ENCODE measurements at places on chromosomes 3 and 15.

DNA sequence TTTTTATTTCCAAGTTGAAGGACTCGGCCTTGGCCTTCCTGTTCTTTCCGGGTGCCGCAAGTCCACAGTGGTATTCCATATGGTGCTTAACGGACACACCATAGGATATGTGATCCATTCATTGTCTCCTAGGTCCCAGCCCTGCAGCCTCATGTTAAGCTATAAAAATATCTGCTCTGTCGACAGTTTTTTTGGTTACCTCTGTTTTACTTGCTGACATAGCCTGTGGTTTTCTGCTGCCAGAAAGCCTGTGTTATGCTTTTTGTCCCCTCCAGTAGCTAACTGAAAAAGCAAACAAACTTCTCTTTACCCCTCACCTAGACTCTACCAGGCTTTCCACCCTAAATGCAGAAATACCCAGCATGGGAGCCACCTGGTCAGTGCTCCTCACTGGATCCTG is 5.3 kb downstream of the INAFM2 start:
- DNase-seq = no peak

GRCh38 chr15:93317772-93318171 is 228.8 kb upstream of the RGMA start:
- DNase-seq = no peak

DNA sequence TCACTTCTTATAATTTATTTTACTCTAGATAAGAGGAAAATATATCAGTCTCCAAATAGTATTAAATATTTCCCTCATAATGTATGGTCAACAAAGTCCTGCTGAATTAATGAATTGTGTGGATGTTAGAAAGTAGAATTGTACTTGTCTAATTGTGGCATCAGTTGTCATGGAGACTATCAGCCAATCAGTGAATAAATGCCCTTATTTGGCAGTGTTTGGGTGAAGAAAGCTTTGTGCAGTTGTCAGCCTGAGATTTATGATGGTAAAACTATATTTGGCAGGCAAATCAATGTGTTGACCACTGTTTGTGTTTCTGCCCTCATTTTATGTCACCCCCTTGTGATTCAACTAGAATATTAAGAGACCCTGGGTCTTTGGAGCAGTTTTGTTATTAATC is 293.6 kb upstream of the MDFIC2 start:
- DNase-seq = no peak

DNA sequence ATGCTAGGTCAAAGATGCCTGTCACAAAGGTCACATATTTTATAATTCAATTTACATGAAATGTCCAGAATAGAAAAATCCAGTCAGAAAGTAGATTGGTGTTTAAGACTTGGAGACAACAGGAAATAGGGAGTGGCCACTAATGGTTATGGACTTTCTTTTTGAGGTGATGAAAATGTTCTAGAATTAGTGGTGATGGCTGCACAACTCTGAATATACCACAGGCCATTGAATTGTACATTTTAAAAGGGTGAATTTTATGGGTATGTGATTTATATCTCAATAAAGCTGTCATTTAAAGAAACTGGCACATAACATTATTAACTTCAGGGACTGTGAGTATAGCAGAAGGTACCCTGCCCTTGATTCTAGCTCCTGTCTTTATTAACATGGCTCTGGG is 15.8 kb downstream of the SPG11 start:
- no peak for DNase-seq

- DNase-seq = no peak
Measured at GRCh38 chr3:153596401-153596800, 434.4 kb downstream of the RAP2B start.

DNA sequence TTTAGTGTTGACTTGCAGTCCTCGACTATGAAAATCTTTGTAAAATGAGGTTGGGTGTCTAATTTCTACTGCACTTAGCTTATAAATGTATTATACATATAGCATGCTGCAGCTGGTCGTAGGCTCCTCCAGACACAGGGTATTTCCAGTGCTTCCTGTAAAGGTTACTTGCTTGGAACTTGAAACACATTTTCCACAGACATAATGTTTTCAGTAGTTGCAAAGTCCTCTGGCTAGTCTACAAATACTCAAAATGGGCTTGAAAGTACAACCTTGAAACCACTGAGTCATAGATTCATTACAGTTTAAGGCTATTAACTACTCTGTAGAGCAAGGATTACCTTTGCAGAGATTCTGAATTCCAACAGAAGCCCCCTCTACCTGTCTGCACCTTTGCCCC is 464.1 kb downstream of the RAP2B start:
- no peak for DNase-seq

DNA sequence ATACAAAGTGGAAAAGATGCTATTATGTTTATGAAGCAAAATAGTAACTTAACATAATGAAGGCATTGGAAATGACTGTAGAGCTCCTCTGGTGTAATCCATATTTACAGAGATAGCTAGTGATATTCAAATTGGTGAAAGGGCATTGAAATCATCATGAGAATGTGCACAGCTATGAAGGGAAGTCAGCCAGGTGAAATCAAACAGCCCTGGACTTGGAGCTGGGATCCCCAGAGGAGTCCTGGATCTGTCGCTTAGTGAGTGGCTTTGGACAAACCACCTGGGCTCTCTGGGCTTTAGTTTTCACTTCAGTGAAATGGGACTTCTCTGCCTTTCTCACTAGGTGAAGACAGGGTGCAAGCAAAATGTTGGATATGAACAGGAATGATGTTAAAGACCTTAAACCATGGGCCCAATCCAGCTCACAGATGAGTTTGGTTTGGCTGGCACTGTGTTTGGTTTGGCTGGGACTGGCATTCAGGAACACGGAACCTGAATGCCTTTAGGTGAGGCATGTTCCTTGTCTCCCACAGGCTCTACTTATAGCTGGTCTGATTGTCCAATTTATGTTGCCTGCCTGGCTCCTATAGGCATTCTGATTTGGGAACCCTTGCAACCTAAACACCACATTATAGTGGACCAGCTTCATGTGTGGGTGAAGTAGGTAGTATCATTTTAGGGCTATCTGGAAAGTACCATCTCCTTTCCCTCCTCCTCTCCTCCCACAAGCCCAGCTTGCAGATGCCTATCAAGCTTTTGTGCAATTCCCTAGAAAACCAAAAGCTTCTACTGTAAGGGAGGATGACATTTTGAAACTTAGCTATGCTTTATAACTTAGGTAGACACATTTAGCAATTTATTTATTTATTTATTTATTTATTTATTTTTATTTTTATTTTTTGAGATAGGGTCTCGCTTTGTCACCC is 110.6 kb upstream of the TNFAIP8L3 start:
- no peak for DNase-seq

- no peak for DNase-seq
Measured at GRCh38 chr15:69988541-69989225, 109.0 kb downstream of the TLE3 start.

GRCh38 chr3:131036200-131036816 is 9.6 kb downstream of the NEK11 start:
- DNase-seq = no peak

DNA sequence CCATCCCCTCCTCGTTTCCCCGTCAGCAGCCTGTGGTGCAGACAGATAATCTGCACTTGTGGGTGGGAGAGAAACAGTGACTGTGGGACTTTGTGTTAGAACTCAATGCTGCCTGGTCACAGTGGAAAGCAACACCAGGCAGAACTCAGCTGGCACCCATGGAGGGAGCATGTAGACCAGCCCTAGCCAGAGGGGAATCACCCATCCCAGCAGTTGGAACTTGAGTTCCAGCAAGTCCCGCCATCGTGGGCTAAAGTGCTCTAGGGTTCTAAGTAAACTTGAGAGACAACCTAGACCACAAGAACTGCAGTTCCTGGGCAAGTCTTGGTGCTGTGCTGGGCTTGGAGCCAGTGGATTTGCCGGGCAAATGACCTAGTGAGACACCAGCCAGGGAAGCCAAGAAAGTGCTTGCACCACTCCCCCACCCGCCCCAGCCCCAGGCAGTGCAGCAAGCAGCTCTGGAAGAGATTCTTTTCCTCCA is 24.4 kb downstream of the ISG20 start:
- no peak for DNase-seq

DNA sequence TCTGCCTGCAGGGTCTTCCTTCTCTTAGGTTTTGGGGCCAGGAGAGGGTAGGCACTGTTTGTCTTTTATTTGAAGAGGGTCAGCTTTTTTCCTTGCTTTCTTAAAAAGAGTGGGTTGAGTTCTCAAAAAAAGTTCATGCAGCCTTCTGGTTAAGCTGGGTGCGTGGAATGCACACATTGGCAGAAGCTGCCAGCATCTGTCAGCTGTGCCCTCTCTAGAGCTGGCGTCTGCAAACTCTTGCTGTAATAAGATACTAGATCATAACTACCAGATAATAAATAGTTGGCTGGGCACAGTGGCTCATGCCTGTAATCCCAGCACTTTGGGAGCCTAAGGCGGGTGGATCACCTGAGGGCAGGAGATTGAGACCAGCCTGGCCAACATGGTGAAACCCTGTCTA is 373.4 kb downstream of the OCA2 start:
- peak; percentile 1 for DNase-seq

DNA sequence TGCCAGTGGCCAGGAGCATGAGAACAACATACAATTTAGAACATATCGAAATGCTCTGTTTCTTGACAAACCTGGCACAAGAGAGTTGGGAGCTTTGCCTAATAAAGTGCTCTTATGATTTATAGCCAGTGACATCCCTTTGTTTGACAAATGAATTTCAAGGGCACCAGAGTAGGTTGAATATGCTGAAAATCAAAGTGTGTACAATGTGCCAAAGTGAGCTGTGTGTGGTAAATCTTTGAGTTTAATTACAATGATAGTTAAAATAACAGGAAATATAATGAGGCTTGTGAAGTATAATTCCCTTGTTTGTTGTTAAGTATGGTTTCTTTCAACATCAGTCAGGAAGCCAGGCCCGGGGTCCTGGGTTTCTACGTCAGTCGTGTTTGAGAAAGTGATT is 211.9 kb downstream of the EBLN2 start:
- no peak for DNase-seq

DNA sequence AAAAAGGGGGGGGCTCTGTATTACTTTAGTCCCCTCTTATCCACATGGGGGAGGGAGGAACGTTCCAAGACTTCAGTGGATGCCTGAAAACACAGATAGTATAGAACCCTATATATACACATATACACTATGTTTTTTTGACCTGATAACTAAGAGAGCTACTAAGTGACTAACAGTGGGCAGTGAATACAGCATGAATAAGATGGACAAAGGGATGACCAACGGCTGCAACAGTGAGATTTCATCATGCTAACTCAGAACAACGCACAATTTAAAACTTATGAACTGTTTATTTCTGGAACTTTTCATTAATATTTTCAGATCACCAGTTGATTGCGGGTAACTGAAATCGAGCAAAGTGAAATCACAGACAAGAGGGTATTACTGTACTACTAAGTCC is 7.3 kb downstream of the DCUN1D1 start:
- no peak for DNase-seq

DNA sequence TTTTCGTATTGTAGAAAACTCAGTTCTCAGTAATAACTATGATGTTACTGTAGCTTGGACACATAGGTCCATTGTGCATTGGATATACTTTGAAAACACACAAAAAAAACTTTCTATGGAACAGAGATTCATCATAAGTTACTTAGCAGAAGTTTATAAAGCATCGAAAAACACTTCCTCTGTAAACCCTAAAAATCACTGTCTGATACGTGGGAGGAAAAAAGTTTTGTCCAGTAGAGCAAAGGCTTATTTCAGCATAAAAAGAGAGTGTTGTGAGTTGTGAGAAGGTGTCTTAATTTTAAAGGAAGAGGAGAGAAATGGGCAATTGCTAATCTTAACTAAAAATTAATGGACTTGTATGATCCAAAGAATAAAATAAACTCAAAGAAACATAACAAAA is 64.8 kb downstream of the OSTN start:
- DNase-seq = no peak

- no peak for DNase-seq
Measured at GRCh38 chr3:3280396-3280795, 100.9 kb upstream of the CRBN start.

DNA sequence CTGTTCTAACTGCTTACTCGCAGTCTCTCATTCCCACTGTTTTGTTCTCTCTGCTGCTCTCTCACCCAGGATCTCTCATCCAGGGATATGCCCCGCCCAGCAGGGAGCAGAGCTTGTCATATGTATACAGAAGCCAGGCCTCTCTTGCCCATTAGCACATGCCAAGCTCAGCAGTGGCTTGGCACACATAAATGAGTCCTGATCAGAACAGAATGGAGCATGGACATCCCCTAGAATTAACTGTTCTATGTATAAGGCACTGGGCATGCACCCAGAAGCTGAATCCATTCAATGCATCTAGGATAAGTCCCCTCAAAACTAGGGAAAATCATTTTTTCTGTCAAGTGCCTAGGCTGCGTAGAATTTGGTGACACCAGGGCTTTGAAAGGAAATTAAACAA is 61.6 kb downstream of the IGSF11 start:
- no peak for DNase-seq

GRCh38 chr3:120022729-120023128 is 71.5 kb downstream of the GSK3B start:
- DNase-seq = no peak

- no peak for DNase-seq
Measured at GRCh38 chr3:139640456-139640855, 37.3 kb downstream of the NMNAT3 start.

DNA sequence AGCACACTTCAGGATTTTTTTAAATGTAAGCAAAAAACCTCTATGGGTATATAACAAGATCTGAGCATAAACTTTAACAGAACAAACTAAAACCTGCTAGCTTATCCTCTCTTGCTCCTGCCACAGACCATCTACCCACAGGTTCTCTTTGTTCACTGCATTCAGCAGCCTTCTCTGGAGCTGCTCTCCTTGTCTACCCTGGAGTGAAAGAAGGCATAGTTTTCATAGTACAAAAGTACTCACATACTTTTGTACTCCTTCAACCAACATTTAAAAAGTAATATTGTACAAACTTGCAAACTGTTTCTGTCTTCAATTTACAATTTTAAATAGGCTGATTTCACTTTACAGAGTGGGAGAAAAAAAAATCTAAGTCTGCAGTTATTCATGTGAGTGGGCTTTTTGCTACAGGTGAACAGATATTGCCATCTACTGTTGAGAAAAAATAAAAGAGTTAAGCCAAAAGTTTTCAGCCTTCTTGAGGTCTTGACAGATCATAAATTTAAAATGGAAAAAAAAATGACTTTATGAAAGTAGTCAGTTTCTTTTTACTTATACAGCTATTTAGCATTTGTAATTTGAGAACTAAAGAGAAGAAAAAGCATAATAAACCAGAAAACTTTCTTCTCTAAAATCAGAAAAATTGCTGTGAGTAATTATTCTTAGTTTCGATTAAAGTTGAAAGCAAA is 20.4 kb downstream of the TERC start:
- DNase-seq = no peak

- DNase-seq = no peak
Measured at GRCh38 chr3:48503401-48504050, 448 bp downstream of the SHISA5 start.

All from NCI-H1694 treated with DMSO at 0.1 percent for 48 hours (cell line).